ENCODE measurements at places on chromosomes 6 and 20.

- no peak overlapping the region for H3K27ac ChIP-seq
- H3K4me1 ChIP-seq, result no peaks in the 10 kb centered on the region
- H3K36me3 ChIP-seq, result peaks cover 1% of the 10 kb centered on the region
- H3K4me3 ChIP-seq, result no peak overlapping the region
Measured at GRCh38 chr6:39170860-39171259, 55.9 kb upstream of the SAYSD1 start.

GRCh38 chr20:25571817-25572216 lies 13.5 kb downstream of the NINL start:
- DNase-seq, result no peak
- no peak overlapping the region for H3K27ac ChIP-seq
- H3K36me3 ChIP-seq, result peaks cover 56% of the 10 kb centered on the region
- H3K4me3 ChIP-seq, result no peak overlapping the region

DNA sequence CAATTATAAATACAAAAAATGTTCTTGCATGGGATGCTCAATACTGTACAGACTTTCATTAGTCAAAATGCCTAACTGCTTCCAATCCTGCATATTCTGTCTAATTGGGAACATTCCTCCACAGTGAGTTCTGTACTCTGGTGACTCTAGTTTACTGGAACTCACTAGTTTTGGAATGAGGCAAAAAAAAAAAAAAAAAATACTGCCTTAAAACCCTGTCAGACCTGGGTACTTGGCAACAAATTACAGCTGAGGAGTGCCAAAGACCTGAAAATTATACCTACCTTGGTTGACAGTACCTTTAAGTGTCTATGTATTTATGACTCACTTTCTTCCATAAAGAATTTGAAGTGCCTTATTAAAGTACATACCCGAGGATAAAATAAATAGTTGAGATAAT lies 276.7 kb downstream of the FARS2 start:
- H3K27ac ChIP-seq, result no peak overlapping the region
- H3K27me3 ChIP-seq, result no peaks in the 10 kb centered on the region
- no peaks in the 10 kb centered on the region for H3K36me3 ChIP-seq
- no peaks in the 10 kb centered on the region for H3K4me1 ChIP-seq
- no peak for DNase-seq

DNA sequence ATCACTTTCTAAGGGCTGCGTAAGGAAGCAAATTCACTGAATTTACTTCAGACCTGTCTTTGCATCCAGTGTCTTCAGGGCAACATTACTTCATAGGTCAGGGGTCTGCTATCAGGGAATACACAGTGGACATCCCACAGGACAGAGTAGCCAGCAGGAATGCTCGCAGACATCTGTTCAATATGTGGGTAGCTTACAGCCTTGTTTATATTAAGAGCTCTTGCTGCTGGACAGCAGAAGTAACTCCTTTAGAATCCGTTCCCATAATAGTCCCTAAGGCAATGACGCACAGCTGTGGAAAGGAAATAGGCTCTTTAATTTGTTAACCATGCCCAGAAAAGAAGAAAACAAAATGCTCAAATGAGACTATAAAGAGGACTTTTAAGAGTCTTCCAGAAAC lies 198.7 kb downstream of the MOXD1 start:
- H3K27me3 ChIP-seq, result no peaks in the 10 kb centered on the region
- H3K4me3 ChIP-seq, result no peak overlapping the region
- no peaks in the 10 kb centered on the region for H3K4me1 ChIP-seq
- H3K27ac ChIP-seq, result no peak overlapping the region

DNA sequence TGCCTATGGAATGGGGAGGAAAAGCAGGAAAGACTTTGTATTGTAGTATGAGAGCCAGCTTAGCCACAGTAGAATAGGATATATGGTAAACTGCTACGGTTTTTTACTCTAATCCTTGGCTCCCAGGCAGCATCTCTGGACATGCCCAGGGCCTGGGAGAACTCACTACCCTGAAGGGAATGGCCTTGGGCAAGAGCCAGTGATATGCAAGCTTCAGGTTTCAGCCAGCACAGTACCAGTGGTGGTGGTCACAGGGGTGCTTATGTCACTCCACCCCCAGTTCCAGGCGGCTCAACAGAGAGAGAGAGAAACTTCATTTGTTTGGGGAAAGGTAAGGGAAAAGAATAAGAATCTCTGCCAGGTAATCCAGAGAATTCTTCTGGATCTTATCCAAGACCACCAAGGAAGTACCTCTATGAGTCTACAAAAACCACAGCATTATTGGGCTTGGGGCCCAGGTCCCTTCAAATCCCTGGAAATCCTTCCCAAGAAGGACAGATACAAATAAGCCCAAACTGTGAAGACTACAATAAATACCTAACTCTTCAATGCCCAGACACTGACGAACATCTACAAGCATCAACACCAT lies 121.2 kb downstream of the THBS2 start:
- H3K4me1 ChIP-seq, result no peaks in the 10 kb centered on the region
- no peaks in the 10 kb centered on the region for H3K36me3 ChIP-seq
- H3K27ac ChIP-seq, result no peak overlapping the region
- H3K4me3 ChIP-seq, result no peak overlapping the region
- no peaks in the 10 kb centered on the region for H3K27me3 ChIP-seq
- no peak for DNase-seq

- H3K4me3 ChIP-seq, result no peak overlapping the region
- DNase-seq, result no peak
- no peaks in the 10 kb centered on the region for H3K4me1 ChIP-seq
- no peaks in the 10 kb centered on the region for H3K36me3 ChIP-seq
- no peaks in the 10 kb centered on the region for H3K27me3 ChIP-seq
- H3K27ac ChIP-seq, result no peak overlapping the region
Measured at GRCh38 chr6:153804755-153805330, 234.2 kb upstream of the OPRM1 start.

GRCh38 chr6:53793318-53794136 lies 1.3 kb upstream of the LRRC1 start:
- no peak overlapping the region for H3K27ac ChIP-seq
- no peaks in the 10 kb centered on the region for H3K36me3 ChIP-seq
- H3K4me1 ChIP-seq, result peaks cover 6% of the 10 kb centered on the region
- peak; percentile 33 for DNase-seq

DNA sequence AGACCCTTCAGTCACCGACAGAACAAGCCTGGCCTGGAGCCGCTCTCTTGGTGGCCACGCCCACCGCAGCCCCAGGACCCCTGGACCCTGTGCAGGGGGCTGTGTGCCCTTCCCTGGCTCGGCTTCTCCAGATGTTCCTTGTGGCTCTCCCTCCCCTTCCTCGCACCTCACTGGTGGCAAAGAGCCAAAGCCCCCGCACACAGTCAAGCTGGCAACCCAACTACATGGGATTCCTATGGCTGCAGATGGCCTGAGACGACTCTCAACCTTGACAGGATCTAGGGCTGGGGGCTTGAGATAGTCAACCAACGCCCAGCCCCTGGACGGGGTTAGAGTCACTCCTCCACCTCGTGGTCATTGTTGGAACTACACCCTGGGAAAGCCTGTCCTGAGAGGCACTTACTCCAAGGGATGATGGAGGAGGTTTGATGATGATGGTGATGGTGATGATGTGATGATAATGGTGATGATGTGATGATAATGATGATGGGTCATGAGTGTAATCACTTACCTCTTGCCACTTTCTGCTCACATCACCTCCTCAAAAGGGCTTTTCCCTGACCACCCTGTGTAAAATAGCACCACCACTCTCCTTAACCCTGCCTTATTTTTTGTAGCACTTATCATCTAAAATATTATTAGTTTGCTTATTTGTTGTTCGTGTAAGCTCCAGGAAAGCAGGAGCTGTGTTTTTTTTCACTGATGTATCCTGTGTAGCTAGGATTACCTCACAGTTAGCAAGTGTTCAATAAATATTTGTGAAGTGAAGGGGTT lies 278.4 kb downstream of the LRFN2 start:
- peaks cover 6% of the 10 kb centered on the region for H3K27me3 ChIP-seq
- H3K4me3 ChIP-seq, result no peak overlapping the region
- no peaks in the 10 kb centered on the region for H3K36me3 ChIP-seq
- no peaks in the 10 kb centered on the region for H3K4me1 ChIP-seq

DNA sequence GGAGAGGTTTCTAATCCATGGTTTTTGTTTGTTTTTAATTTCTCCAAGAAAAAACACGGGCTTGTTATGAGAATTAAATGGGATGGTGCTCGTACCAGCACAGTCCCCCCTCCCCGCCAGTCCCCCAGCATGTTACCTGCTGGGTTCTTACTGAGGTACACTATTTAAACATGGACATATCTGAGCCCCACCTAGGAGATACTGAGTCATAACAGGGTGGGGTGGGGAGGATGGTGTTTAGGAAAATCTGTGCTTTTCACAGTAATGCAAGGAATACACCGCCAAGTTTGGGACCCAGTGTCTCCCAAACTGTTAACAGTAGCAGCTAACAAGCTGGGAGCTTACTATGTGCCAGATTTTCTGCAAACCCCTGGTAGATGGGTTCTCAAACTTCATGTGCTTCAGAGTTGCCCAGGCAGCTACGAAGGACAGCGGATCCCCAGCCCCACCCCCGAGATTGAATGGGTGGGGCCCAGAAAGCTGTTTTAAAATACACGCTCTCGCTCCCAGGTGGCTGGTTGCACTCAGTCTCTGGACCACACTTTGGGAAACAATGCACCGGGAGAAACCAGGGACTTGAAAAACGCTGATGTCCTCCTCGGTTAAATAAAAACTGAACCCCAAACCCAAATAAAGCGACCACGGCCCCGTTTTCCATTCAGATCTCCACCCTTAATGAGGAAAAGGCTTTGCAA lies 995 bp downstream of the ZFP64 start:
- peaks cover 15% of the 10 kb centered on the region for H3K36me3 ChIP-seq
- H3K27ac ChIP-seq, result peak overlapping the region; percentile 81

DNA sequence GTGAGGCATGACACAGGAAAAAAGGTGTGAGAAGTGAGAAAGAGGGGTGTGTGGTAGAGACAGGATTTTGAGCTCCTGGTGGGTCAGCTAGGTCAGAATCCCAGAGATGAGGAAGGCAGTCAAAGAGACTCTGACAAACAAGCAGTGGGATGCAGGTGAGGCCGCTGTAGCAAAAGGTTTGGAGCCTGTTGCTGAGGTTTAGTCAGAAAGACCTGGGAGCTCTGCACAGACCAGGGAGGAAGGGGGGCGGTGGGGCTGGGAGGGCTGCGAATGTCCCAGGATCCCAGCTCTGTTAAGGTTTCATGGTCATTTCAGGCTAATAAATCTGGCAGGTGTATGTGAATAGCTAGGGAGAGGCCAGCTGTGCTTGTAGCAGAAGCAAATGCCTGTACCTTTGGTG lies 373.9 kb upstream of the SYNCRIP start:
- no peak overlapping the region for H3K4me3 ChIP-seq
- no peaks in the 10 kb centered on the region for H3K4me1 ChIP-seq
- no peak for DNase-seq
- no peaks in the 10 kb centered on the region for H3K27me3 ChIP-seq

DNA sequence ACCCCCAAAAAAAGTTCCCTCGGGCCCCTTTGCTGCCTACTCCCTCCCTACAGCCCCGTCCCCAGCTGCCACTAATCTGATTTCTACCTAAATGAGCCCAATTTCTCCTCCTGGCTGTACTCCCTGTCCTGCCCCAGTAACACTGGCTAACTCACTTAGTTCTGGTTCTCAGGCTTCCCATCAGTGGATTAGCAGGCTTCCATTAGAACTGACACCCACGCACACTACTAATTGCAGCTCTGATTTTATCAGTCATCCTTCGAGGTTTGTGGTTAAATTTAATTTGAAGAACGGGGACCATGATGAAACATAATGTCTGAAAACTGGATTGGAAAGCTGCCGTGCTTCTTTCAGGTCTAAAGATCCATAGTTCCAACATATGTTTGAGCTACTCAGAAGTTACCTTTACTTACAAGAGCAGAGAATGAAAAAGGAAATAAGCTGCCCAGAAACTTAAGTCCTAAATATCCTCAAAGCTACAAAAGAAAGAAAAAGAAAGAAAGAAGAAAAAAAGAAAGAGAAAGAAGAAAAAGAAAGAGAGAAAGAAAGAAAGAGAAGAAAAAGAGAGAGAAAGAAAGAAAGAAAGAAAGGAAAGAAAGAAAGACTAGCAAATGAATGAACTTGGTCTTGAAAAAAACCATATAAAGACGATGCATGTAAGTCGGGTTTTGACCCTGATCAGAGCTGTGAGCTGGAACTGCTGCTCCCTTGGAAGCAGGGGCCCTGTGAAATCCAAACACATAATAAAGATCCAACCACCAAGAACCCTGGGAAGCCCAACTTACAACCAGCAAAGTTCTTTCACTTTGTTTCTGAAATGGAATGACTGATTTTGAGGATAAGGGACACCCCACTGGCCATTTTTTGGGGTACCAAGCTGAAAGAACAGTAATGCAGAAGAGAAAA lies 51.7 kb downstream of the CNKSR3 start:
- no peaks in the 10 kb centered on the region for H3K36me3 ChIP-seq
- H3K27ac ChIP-seq, result no peak overlapping the region
- no peak overlapping the region for H3K4me3 ChIP-seq
- H3K4me1 ChIP-seq, result peaks cover 11% of the 10 kb centered on the region

DNA sequence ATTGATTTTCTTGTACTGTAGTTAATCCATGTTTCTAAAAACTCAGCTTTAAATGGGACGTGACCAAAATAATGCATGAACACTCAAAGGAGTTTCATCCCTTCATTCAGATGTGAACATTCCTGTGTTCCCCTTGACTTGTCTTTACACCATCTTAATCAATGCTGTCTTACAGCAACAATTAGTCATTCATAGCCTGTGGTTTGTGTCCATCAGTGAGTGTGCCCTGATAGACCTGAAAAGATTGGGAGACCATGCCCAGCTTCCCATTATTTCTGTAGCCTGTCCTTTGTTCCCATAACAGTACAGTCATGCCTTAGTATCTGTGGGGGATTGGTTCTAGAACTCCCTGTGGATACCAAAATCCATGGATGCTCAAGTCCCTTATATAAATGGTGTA lies 23.9 kb downstream of the NT5E start:
- peaks cover 1% of the 10 kb centered on the region for H3K4me1 ChIP-seq
- H3K4me3 ChIP-seq, result no peak overlapping the region
- H3K36me3 ChIP-seq, result no peaks in the 10 kb centered on the region
- H3K27me3 ChIP-seq, result no peaks in the 10 kb centered on the region
- DNase-seq, result no peak
- no peak overlapping the region for H3K27ac ChIP-seq

- H3K36me3 ChIP-seq, result no peaks in the 10 kb centered on the region
- H3K4me1 ChIP-seq, result no peaks in the 10 kb centered on the region
- DNase-seq, result no peak
- no peak overlapping the region for H3K27ac ChIP-seq
Measured at GRCh38 chr6:150129616-150130505, 13.0 kb upstream of the PPP1R14C start.

- H3K27ac ChIP-seq, result no peak overlapping the region
- no peaks in the 10 kb centered on the region for H3K4me1 ChIP-seq
- H3K27me3 ChIP-seq, result no peaks in the 10 kb centered on the region
- H3K4me3 ChIP-seq, result no peak overlapping the region
- no peak for DNase-seq
Measured at GRCh38 chr20:13028001-13028400, 19.2 kb downstream of the SPTLC3 start.

GRCh38 chr6:82000551-82000950 lies 247.0 kb downstream of the IBTK start:
- no peak overlapping the region for H3K4me3 ChIP-seq
- DNase-seq, result no peak
- no peak overlapping the region for H3K27ac ChIP-seq
- no peaks in the 10 kb centered on the region for H3K36me3 ChIP-seq
- H3K4me1 ChIP-seq, result no peaks in the 10 kb centered on the region

Measured in neuronal stem cell (in vitro differentiated cells).